ENCODE measurements at places on chromosomes 16 and 17. TPM values are rescaled to one million over a fixed set of nuclear protein-coding genes. Genes with fewer than 3 reads are reported as not detected.
A peak's percentile ranks its signal among the peaks of the same experiment; 100 is the strongest.

DNA sequence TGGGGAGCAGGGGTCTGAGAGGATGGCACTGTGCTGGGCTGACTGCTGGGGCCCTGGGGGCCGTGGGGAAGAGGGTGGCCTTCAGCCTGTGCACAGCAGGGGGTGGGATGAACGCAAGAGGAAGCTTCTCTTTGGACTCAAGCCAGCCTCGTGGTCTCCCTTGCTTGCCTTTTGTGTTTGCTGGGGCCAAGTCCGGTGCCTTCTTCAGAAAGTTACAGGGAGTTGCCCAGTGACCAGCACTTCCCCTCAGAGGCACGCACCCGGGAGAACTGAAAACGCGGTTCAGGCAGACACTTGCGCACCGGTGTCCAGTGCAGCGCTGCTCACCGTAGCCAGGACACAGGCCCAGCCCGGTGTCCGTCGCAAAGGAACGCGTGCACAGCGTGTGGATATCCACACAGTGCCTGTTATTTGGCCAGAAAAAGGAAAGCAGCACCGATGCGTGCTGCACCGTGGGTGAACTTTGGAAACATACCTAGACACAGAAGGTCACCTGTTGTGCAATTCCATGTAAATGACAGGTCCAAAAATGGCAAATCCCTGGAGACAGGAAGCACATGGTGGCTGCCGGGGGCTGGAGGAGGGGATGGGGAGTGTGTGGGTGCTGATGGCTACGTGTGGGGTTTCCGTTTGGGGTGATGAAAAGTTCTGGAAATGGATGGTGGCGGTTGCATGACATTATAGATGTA is 29.4 kb upstream of the NUDT16L1 start:
- DNase-seq: peak; percentile 28

- DNase-seq: no peak
Observed at GRCh38 chr16:56930486-56931270, 1.3 kb upstream of the HERPUD1 start.

- no peak for DNase-seq
Observed at GRCh38 chr17:16007439-16007838, 7.8 kb downstream of the TTC19 start.

- DNase-seq: no peak
Observed at GRCh38 chr17:49553676-49554335, 21.9 kb upstream of the NXPH3 start.

DNA sequence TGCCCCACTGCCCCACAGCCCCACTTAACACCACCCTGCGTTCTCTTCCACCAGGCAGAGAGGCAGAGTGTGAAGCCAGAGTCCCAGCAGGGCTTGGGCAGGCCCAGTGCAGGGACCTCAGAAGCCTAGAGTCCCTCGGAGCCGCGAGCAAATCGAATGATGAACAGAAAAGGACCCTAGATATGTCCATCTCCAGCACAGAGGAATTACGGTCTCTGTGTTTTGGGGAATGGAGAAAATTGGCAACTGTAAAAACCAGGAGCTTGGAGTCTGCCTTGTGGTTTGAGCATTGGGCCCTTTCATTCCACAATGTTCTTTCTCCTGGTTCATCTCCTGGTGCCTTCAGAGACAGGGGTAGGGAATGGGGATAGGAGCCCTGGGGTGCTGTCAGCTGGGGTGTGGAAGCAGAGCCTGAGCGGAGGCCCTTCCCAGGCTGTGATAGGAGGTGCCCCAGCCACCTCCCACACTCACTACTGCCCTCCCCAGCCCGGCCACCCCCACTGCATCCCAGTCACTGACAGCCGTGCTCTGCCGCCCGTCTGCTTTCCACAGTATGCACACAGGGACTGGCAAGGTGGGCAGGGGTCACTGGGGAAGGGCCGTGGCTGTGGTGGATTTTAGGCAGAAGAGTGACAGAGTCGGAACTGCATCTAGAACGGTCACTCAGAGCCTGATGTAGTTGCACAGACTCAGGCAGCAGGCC is 26.7 kb downstream of the TBX4 start:
- DNase-seq: no peak

The ARHGDIG gene
- polyA plus RNA-seq: 0.82 TPM

DNA sequence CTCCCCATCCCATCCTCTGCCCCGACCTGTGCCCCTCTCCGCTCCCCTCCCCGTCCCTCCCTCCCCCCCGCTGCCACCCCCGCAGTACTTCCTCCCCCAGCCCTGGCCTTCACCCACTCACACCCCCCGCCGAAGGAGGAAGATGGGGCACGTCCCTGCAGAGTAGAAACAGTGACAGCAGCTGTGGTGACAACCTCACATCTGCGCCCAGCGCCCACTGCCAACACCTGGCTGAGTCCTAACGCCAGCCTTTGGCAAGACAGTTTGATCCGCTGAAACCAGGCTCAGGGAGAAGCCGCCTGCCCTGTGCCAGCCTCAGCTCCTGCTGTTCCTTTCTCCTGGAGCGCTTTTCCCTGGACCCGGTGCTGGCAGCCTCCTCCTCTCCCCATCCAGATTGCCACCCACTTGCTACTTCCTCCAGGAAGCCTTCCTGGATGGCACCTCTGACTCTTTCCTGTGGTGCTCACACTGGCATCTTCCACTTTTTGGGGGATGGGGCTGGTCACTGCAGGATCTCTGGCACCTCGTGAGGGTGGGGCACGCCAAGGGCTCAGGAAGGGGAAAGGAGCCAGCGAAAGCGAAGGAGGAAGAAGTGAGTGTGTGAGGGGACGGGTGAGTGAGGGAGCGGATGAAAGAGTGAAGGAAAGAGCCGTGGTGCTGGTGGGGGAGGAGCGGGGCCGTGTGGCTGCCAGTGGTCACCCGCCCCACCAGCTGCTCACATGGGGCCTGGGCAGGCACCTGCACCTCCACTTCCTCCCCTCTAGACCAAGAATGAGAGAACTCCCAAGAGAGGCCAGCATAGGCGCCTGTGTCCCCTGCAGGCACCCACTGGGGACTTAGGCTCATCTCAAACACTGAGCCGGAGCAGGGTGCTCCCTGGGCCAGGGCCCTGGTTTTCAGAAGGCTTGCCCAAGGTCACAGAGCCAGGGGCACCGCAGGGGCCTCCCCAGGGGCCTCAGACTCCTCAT is 27.0 kb downstream of the ZFPM1 start:
- no peak for DNase-seq

GRCh38 chr17:71482625-71483024 is 638.2 kb upstream of the SOX9 start:
- no peak for DNase-seq

DNA sequence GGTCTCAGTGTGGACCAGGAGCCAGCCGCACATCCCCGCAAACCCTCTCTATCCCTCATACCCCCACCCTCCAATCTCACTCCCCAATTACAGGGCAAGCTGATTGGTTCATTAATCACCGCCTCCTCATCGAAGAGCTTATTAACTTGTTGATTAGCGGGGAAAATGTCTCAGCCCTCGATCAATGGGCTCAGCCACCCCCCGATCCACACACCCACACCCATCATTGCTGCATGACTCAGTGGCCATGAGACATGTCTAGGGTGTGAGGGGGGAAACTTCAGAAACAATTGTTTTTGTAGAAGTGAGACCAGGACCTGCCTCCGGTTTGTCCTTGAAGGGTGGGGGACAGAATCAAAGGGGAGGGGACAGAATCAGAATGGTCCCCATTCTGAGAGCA is 2.5 kb upstream of the PYY start:
- no peak for DNase-seq

- DNase-seq: no peak
Observed at GRCh38 chr17:41464682-41465081, 2.5 kb downstream of the KRT32 start.

The MAF gene
- polyA plus RNA-seq: 28.8 TPM

- no peak for DNase-seq
Observed at GRCh38 chr16:75296606-75297005, 45.2 kb upstream of the BCAR1 start.

- DNase-seq: no peak
Observed at GRCh38 chr16:54128629-54129234, 157.9 kb downstream of the IRX3 start.

DNA sequence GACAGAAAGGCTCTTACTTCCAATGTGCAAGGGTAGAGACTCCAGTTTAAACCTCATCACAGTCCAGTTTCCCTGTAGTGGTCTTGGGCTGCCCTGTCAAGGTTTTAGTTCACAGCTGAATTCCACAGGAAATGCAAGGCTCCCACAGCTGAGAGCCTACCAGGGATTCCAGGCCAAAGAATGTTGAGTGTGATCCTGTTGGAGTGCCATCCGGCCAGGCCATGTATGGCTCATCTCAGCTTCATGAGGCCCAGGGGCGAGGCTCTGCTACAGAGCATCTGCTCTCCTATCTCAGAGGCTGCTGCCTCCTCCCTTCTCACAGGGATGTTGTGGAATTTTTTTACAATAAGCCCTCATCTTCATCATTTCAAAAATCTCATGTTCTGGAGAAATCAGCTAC is 239.8 kb upstream of the CCL2 start:
- no peak for DNase-seq

DNA sequence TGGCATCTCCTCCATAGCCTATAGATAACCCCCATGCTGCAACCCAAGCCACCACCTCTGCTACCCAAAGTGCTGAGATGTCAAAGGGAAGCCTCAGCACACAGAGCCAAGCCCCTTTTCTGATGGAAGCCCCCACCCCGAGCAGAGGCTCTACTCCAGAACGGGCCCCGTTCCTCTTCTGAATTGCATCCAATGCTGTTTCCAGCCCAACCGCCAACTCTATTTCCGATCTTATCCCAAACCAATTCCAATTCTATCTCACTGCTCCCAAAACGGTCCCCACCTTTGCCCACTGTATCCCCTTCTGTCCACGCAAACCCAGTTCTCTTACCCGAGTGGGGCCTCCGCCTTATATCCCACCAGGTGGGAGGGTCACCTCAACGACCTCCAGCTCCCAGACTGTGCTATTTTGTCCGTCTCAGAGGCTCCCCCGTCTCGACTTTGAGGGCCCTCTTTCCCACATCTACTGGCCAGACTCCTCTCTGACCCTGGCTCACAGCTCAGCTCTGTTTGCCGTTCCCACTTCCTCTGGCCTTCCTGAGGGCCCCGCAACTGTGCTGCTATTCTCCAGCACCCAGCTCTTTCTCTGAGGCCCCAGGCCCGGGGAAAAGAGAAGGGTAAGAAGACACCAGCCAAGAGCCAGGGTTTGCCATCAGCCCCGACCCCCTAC is 487 bp downstream of the SRL start:
- DNase-seq: no peak

DNA sequence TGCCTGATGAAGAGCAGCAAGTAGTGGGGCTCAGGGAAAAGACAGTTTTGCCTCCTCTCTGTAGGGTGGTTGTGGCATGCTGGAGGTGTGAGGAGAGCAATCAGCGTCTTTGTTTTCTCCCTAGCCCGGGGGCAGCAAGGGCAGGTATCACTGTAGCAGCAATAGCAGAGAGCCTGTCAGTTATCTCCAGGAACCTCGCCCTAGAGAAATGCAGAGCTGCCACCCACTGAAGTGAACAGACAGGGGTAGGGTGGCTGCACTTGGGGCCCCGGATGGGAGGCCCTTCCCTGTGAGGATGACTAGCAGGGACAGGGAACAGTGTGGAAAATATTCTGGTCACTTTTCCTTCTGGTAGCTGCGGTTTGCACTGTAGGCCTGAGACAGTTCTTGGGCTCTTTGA is 886.5 kb downstream of the CDH8 start:
- DNase-seq: no peak

The HSD17B1 gene
- 2.9 TPM for polyA plus RNA-seq

The SYNGR3 gene
- polyA plus RNA-seq: 1.4 TPM

The ANKRD40CL gene
- polyA plus RNA-seq: 0.30 TPM

The GJC1 gene
- polyA plus RNA-seq: 19.8 TPM

The MPP2 gene
- polyA plus RNA-seq: 2.6 TPM

DNA sequence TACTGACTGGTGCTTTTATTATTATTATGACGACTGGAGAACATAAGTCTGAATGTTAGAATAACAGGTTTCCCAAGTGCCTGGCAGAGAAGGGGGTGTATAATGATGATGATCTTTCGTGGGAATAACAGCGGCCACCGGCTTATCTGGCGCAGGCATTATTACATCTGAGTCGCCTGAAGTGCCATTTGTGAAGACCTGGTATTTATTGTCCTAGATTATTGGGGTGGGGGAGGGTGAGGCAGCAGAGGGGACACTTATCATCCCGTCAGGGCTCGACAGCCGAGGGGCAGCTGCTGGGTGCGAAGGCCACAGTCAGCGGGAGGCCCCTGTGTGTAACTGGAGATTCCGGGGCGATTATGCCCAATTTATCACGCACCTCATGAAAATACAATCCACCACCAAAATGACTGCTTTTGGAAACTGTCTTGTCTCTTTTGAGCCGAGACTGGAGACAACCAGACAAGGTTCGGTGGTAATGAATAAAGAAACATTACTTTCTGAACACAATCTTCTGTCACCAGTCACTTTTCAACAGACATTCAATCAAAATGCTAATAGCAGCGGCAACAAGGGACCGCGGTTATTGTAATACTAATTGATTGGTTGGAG is 199.3 kb downstream of the CCDC182 start:
- DNase-seq: no peak

DNA sequence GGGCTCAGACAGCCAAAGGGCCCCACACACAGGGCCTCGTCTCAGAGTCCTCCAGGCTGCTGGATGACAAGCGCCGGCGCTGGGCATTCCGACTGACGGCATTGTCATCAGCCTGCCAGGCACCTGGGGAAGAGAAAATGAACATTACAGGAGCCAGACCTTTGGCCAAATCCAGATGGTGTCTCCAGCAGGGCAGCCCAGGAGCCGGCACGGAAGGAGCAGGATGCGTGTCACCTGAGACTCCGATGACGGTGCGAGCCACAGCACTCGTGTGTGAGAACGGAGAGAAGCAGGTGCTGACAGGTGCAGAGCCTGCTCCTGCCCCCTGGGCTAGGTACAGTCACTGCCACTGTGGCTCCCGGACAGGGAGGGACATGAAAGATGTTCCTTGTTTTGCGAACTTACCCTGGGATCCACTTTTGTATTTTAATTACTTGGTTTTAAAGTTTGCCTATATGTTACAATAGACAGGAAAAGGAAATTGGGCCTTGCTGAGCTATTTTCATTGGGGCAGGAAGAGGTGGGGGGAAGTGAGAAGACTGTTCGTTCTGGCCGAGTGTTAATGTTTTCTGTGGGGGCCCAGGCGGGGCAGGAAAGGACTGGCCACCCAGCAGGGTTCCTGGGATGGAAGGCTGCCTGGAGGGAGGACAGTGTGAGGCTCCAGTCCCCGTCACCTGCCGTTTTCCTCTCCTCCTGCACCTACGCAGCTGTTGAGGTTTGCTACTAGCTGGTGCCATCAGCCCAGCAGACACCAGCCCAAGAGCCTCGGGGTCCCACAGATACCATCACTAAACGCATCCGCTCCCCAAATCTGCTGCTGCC is 4.4 kb upstream of the FOXJ1 start:
- no peak for DNase-seq

GRCh38 chr17:27947005-27947406 is 53.8 kb upstream of the LYRM9 start:
- DNase-seq: no peak

- DNase-seq: no peak
Observed at GRCh38 chr17:29363716-29364115, 26.4 kb upstream of the TAOK1 start.

All from forelimb muscle (tissue), 1 donor.